ENCODE measurements at places on chromosomes 12 and 14.

GRCh38 chr12:21183721-21184275 lies 52.8 kb downstream of the SLCO1B1 start:
- DNase-seq, result no peak

- DNase-seq, result no peak
These were observed 578.6 kb downstream of the RERGL start for GRCh38 chr12:17511369-17511768.

GRCh38 chr14:29548948-29549370 lies 378.7 kb downstream of the PRKD1 start:
- peak; percentile 68 for DNase-seq

- DNase-seq, result no peak
These were observed 6.5 kb upstream of the PNMA1 start for GRCh38 chr14:73720636-73721035.

GRCh38 chr14:55889124-55889523 lies 229.1 kb upstream of the PELI2 start:
- no peak for DNase-seq

DNA sequence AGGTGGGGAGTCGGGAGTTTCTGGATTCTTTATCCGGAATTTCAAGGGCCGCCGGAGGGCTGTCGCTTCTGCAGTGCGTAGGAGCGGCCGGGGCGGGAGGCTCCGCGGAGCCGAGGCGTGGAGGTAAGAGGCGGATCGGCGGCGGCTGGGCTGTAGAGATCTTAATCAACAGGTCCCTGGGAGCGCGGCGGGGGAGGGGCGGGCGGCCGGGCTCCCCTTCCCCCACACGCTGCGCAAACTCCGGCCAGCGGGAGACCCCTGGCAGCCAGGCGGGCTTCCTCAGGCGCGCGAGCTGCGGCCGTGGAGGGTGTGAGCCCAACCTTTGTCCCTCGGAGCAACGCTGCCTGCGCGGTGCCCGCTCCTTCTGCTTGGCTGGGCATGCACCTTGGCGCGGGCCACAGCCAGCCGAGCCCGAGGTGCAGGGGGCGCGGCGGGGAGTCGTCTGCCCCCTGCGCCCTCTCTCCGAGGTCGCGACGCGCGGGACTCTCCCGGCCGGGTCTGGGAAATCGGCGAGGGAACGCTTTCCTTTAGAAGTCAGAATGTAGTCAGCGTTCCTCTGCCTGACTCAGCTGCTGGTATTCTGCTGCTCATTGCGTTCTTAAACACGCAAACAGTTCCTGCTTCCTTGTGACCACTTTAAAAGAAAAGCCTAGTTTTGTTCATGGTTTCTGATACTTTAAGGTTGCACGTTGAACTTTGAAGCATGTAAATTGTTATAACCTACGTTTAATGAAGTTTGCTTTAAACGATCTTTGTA lies at the start of gene PALS1:
TSS of gene PALS1 (plus strand) at position 25 of the 757 bp plus-strand sequence. CDS start 37,736 bp downstream, outside the sequence.
- DNase-seq, result peak; percentile 89

- no peak for DNase-seq
These were observed 121.6 kb downstream of the SRGAP1 start for GRCh38 chr12:63965936-63966605.

GRCh38 chr14:39266525-39266870 lies 32.8 kb downstream of the MIA2 start:
- no peak for DNase-seq

GRCh38 chr14:62631176-62631575 lies 414.1 kb downstream of the KCNH5 start:
- no peak for DNase-seq

DNA sequence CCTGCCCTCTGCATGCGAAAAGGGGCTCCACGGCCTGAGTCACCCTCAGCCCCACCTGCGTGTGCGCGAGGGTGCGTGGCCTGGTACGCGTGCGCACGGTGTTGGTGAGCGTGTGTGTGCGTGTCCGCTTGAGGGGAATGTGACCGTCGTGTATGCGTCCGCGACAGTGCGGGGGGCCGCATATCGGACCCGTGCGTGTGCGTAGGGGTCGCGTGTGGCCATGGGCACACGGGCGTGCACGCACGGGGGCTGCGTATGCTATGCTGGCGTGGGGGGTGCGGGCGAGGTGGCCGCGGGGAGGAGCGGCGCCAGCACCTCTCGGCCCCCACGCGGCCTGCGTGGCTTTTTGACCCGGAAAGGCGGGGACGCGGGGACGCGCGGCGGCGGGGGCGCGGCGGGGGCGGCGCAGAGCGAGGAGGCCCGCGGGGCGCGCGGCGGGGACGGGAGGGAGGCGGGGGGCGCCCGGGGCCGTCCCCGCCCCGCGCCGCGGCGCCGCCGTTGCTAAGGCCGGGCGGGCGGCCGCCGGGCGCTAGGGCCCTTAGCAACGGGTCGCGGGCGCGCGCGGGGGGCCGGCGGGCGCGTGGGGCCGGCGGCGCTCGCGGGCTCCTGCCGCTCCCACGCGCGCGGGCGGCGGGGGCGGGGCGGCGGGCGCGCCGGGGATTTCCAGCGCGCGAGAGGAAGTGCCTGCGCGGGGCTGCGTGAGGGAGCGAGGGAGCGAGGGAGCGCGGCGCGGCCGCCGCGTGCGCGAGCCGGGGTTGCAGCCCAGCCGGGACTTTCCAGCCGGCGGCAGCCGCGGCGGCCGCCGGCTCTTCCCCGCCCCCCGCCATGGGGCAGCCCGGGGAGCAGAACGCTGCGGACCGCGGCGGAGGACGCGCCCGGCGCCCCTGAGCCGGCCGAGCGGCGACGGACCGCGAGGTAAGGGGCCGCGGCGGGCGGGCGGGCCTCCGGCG lies at the start of gene TRAF3:
TSS of gene TRAF3 (plus strand) at position 689 of the 950 bp plus-strand sequence. CDS start 92,753 bp downstream, outside the sequence.
- DNase-seq, result no peak

DNA sequence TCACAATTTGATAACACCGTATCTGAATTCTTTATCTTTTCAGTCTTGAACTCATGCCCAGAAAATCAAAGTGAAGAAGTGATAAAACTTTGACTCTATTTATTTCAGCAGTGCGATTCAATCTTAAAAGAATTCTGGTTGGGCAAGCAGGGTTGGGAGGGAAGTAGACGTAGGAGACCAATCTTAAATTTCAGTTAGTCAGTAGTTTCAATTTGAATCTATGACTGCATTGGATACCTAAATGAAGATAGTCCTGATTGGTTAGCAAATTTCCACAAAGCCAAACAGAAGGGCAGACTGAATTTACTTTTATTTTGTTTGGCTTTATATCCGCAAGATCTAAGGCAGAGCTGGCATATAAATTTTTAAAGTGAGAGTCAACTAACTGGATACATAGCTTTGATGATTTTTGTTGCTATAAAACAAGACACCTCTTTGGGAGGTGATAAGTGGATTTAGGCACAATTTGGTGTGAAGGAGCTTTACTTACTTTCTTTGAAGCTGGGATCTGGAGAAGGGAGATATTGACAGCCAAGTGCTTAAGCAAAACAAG lies 2.6 kb downstream of the ACSS3 start:
- no peak for DNase-seq

DNA sequence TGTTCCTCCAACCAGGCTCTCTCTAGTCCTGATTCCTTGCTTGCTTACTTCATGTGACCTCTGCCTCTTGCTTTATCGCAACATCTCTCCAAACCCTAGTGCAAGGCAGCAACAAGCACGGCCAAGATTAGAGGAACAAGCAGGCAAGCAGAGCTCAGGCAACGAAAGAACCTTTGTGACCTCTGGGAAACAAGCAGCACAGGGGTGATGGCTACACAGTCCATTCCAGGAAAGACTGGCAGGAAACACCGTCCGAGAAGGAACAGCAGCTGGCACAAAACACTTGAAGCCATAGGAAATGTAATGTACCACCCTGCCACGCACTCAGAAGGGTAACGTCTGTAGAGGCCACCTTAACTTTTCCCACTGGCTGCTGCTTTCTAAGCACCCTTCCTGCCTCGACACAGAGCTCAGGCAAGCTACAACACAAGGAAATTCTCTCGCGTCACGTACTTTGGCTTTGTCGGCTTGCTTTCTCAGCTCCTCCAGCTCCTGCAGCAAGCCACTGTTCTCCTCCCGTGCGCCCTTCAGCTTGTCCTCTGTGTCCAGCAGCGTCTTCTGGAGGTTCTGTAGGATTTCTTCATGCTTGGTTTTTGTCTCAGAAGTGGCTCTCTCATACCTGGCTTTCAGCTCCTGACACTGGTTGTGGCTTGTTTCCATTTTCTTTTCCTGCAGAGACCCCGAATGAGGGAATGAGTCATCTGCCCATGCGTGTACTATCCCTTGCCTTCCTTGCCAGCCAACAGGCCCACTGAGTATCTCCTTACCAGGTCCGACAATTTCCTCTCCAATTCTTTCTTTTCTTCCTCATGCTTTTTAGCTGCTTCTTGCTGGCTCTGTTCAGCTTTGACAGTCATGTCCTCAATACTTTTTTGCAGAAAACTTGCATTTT lies 61.4 kb upstream of the VPS33A start:
- DNase-seq, result no peak

DNA sequence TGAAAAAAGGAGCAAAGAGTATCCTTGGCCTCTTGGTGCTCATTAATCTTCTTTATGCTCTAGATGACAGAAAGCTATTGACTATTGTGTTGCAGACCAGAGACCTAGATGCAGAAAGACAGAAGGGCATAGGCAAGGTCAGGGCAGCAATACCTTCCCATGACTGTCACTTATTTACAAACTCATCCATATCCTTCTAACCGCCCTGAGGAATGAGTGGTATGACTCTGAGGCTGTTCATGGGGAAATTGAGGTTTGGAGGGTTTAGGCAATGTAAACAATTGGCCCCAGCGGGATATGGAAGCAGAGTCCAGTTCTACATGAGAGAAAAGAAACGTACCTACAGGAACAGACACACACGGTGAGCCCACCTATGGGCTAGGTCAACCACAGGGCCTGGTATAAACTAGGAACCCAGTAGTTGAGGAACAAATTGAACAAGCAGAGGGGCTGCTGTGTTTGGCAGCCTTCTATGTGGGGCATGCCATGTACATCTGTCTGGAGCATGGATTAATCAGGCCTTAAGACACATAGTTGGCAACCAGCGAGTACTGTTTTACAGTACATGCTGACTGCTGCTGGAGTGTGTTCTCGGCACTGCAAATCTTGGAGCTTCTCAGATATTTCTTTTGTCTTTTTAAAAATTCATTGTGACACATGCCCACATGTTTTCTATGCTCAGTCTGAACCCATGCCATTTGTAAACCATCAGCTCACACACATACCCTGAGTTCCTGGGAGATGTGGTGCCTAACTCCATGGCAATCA lies 159.7 kb upstream of the NTF3 start:
- DNase-seq, result peak; percentile 25

DNA sequence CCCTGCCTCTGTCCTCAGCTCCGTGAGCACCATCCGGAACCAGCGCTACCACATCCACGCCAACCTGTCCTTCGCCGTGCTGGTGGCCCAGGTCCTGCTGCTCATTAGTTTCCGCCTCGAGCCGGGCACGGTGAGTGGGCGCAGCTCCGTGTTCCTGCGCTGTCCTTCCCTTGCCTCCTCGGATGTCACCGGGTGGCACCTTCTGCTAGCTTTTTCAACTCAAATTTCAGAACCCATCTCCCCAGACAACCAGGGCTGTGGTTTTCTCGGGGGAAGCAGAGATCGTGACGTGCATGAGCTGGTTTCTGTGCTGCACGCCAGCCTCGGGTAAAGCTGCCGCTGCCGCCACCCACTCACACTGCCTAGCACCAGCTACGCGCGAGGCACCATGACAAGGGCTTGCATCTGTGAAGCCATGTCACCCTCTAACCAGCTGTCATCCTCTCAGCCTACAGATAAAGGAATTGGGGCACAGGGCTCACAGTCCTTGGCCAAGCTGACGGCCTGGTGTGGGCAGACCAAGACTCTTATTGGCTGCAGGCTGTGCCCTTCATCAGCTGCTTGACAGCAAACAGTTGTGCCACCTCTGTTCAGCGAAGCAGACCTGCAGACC lies 152.1 kb downstream of the ADGRD1 start:
- DNase-seq, result no peak

DNA sequence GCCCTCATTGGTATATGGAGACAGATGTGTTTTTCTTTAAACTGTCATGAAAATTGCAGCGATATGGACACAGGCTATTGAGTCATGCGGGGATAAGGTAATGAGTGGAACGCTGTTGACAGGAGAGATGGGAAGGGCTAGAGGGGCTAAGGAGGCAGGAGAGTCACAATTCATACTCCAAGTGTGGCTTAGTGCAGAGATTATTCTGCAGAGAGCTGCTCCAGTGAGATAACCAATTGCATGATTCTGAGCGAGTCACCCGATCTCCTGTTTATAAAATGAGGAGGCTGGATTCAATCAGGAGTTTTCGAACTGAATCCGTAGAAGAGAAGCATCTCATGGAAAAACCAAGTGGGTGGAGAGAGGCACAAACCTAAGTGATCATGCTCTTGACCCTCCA lies 106.4 kb upstream of the PLEKHG7 start:
- no peak for DNase-seq

DNA sequence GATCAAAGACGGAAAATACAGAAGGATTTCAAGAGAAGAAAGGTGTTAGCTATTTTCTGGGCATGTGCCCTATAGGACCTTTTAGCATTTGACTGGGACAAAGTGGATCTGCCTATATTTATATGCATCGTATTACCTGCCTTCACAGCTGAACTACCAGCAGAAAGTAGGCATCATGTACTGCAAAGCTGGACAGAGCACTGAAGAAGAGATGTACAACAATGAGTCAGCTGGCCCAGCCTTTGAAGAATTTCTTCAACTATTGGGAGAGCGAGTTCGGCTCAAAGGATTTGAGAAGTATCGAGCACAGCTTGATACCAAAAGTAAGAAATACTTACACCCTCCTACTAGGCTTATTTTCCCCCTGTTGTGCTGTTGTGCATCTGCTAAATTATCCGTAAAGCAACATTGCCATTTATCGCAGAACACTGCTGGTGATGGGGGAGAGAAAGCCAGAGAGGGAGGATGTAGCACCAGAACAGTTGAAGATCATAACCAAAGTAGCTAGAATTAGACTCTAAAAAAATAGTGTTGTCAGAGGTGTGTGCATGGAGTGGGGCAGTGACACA lies 282.0 kb upstream of the RGS6 start:
- no peak for DNase-seq

DNA sequence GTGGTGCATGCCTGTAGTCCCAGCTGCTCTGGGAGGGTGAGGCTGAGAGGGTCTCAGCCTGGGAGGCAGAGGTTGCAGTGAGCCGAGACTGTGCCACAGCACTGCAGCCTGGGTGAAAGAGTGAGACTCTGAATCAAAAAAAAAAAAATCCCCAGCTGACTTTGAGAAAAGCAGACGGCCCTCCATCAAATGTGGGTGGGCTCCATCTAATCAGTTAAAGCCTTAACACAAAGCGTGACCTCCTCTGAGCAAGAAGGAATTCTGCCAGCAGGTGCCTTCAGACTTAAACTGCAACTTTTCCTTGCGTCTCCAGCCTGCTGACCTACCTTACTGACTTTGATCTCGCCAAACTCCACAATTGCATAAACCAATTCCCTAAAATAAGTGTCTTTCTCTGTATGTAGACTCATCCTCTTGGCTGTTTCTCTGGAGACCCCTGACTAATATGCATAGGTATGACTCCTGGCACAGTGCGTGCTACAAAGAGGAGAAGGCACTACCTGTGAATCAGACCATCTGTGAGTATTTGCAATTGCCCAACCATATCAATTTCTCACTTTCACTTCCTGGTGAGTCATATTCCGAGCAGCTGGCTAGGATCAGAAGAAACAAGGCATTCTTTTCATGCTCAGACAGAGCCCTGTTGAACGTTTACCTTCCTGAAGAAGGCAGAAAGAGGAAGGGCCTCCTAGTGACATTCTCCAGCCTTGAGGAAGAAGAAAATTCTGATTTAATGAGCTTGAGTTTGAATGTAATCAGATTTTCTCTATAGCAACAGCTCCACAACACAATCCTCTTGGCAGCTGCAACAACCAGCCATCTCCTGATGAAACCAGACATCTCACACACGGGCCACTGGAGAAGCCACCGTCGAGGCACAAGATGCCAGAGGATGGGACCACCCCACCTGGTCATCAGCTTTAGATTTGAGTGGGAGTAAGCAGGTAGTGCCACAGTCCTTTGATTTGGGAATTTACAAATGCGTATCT lies 54.3 kb downstream of the CLMN start:
- DNase-seq, result peak; percentile 85

Measured in NCI-H510A treated with DMSO at 0.1 percent for 48 hours (cell line).